Karpas-422 (cell line): ENCODE measurements at places on chromosomes 1 and 21. TPM values are rescaled to one million over a fixed set of nuclear protein-coding genes. Genes with fewer than 3 reads are reported as not detected.

DNA sequence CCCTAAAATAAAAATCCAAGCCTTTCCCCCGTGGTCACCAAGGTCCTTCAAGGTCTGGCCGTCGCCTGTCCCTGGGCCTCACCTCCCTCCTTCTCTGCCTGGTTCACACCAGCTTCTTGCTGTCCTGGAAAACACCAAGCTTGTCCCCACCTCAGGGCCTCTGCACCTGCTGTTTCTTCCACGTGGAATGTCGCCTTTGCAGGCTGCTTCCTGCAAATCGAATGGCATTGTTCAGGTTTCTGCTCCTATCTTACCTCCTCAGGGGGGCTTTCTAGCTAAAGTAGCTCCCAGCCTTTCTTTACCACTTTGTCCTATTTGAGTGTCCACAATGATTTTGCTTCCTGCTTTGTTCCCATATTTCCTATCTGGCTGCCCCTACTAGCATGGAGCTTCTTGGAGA, 3.3 kb upstream of the CASZ1 start:
- no peaks in the 10 kb centered on the region for H3K4me1 ChIP-seq
- no peak overlapping the region for H3K27ac ChIP-seq
- H3K27me3 ChIP-seq, result no peaks in the 10 kb centered on the region
- DNase-seq, result no peak

The BRDT gene
- total RNA-seq, result not detected in 2 replicates

DNA sequence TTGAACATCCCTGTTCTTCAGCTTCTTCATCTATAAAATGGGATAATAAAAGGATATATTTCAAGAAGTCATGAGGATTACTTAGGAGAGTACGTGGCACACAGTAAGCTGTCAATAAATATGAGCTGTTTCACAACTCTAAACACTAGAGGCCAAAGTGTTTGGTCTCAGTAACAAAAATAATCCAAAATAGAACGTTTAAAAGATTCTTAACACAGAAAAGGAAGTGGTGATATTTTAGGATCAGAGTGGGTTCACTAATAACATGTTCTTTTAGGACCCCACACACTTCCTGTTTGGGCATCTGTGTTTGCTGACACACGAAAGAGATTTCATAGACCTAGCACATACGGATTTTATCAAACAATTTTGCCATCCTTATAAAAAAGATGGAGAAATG, 32.9 kb downstream of the TNFSF18 start:
- no peak overlapping the region for H3K4me3 ChIP-seq
- H3K4me1 ChIP-seq, result peaks cover 13% of the 10 kb centered on the region
- DNase-seq, result no peak

DNA sequence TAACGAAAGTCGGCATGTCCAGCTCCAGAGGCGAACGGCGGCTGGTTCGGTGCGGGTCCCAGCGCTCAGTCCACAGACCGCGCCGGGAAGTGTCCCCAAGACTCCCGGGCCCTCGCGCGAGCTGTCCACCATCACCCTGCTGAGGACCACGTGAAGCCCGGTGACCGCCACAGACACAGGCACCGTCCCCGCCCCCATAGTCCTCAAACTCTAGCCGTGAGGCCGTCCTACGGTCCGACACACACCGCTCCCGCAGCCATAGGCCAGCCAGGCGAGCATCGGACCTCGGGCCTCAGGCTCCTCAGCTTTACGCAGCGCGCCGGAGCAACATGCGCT, 535 bp downstream of the SETD4 start:
- H3K27me3 ChIP-seq, result no peaks in the 10 kb centered on the region
- H3K4me3 ChIP-seq, result peak overlapping the region; percentile 98
- peaks cover 29% of the 10 kb centered on the region for H3K36me3 ChIP-seq
- DNase-seq, result no peak
- peaks cover 44% of the 10 kb centered on the region for H3K4me1 ChIP-seq
- H3K27ac ChIP-seq, result peak overlapping the region; percentile 81

The S100A2 gene
- total RNA-seq, result not detected in 2 replicates

The CLCA4 gene
- not detected in 2 replicates for total RNA-seq

- no peak overlapping the region for H3K27ac ChIP-seq
- no peak overlapping the region for H3K4me3 ChIP-seq
- no peaks in the 10 kb centered on the region for H3K4me1 ChIP-seq
Observed at GRCh38 chr1:9108056-9108665, 20.7 kb downstream of the GPR157 start.

DNA sequence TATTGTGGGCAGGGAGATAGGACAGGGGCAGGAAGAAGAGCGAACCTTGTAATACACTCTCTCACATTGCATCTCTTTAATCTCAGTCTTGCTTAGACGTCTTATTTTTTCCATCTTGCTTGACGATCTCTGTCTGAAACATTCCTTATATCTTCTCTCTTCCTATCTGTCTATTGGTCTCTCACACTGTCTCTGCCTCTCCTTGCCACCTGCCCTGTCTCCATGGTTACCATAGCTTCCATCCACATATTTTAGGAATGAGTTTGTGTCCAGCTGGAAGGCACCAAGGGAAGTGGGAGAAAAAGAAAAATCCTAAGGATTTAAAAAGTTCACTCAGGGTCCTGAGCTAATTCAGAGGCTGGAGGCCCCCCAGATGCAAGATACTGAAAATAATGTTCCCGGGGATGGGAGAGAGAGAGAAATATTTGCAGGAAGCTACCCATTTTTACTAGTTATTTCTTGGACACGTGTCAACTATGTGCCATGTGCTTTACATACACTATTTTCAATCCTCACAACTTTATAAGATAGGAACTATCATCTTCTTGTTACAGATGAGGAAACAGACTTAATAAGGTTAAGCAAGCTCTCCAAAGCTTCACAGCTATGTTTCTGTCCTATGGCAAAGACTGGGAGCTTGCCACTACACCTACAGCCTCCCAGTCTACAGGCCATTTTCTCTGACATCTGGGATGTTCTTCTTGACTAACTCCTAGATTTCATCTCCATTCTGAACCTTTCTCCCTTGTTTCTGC, 933 bp downstream of the ANKRD34A start:
- peaks cover 55% of the 10 kb centered on the region for H3K4me1 ChIP-seq
- H3K27ac ChIP-seq, result peak overlapping the region; percentile 92
- H3K4me3 ChIP-seq, result peak overlapping the region; percentile 77
- peak; percentile 70 for DNase-seq
- peaks cover 5% of the 10 kb centered on the region for H3K36me3 ChIP-seq

DNA sequence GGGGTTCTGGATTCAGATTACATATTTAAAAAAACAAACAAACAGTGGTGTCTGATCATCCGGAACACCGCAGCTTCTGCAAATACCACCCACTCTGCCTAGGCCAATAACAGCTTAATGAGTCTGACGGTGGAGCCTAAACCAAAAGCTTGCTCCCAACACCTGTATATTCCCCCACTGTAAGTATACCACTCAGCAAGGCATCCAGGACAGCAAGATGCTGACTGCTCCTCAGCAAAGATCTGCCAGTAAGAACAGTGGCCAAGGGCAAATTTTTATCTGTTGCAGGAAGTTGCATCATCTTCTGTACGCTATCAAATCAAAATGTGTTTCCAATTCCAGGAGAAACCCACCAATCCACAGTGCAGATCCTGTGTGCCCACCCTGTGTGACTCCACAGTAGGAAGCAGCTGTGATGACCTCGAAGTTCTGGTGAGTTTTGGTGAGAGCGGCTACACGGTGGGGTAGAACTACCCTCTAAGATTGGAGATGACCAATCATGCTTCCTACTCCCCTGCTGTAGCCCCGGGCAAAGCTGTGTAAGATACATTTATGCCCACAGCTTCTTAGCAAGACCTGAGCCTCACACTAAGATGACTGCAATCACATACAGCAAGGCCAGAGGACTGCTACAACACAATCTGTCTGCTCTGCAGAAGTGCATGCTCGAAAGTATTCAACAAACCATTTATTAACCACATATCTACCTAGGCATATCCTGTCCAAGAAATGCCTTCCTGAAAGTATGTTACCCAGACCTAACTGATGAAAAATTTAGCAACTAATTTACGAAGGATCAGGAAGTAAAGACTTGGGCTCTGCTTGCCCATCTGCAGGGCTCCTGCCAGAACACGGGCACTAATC, 30.5 kb downstream of the SIPA1L2 start:
- 0 out of 2 replicates have a peak, but pooled peaks cover 2% of the 10 kb centered on the region for H3K27me3 ChIP-seq
- H3K27ac ChIP-seq, result no peak overlapping the region
- H3K4me1 ChIP-seq, result no peaks in the 10 kb centered on the region
- no peaks in the 10 kb centered on the region for H3K36me3 ChIP-seq
- no peak overlapping the region for H3K4me3 ChIP-seq

The PLA2G2C gene
- total RNA-seq, result not detected in 2 replicates

The TMOD4 gene
- total RNA-seq, result 0.52 TPM in 1 of 2 replicates, not detected in the other

- peaks cover 65% of the 10 kb centered on the region for H3K4me1 ChIP-seq
- H3K27ac ChIP-seq, result peak overlapping the region; percentile 56
- peak; percentile 70 for DNase-seq
Observed at GRCh38 chr1:6785728-6786505, 663 bp downstream of the CAMTA1 start.

- no peak overlapping the region for H3K4me3 ChIP-seq
- H3K4me1 ChIP-seq, result no peaks in the 10 kb centered on the region
- peak; percentile 92 for DNase-seq
- H3K27ac ChIP-seq, result no peak overlapping the region
Observed at GRCh38 chr1:182143154-182143657, 81.7 kb upstream of the ZNF648 start.

GRCh38 chr1:95974586-95974985, 740.6 kb downstream of the RWDD3 start:
- DNase-seq, result no peak
- no peak overlapping the region for H3K27ac ChIP-seq
- H3K4me1 ChIP-seq, result no peaks in the 10 kb centered on the region
- H3K36me3 ChIP-seq, result no peaks in the 10 kb centered on the region

- no peak for DNase-seq
- peak overlapping the region; percentile 72 for H3K27ac ChIP-seq
- H3K4me1 ChIP-seq, result peaks cover 30% of the 10 kb centered on the region
- H3K36me3 ChIP-seq, result peaks cover 8% of the 10 kb centered on the region
- peak overlapping the region; percentile 90 for H3K4me3 ChIP-seq
Observed at GRCh38 chr1:161133220-161133740, 813 bp upstream of the DEDD start.

- H3K4me1 ChIP-seq, result no peaks in the 10 kb centered on the region
- H3K27me3 ChIP-seq, result no peaks in the 10 kb centered on the region
- peak; percentile 35 for DNase-seq
- H3K27ac ChIP-seq, result no peak overlapping the region
- no peak overlapping the region for H3K4me3 ChIP-seq
- no peaks in the 10 kb centered on the region for H3K36me3 ChIP-seq
Observed at GRCh38 chr1:227885135-227885647, 62.5 kb downstream of the WNT9A start.

DNA sequence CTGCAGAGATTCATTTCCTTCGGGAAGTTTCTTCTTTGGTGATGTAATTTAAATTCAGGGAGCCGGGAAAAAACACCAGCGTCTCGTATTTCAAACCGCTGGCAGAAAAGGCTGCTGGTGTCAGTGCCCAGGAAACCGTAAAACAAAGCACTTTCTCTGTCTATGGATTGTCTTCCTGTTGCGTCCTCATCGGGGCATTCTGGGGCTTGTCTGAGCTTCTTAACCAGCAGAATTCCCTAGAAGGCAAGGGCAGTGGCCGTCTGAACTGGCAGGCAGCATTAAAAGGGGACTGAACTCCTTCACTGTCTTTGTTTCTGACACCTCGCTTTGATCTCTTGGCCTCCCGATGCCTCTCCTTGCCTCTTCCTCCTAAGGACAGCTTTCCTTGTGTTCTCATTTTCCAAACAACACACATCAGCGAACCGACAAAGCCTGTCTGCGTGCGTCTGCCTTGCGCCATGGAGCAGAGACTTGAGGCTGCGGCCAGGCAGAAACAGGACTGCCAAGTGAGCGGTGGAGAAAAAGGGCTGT, 391.6 kb upstream of the VAMP3 start:
- no peaks in the 10 kb centered on the region for H3K27me3 ChIP-seq
- H3K27ac ChIP-seq, result no peak overlapping the region
- peaks cover 29% of the 10 kb centered on the region for H3K4me1 ChIP-seq
- no peaks in the 10 kb centered on the region for H3K36me3 ChIP-seq

DNA sequence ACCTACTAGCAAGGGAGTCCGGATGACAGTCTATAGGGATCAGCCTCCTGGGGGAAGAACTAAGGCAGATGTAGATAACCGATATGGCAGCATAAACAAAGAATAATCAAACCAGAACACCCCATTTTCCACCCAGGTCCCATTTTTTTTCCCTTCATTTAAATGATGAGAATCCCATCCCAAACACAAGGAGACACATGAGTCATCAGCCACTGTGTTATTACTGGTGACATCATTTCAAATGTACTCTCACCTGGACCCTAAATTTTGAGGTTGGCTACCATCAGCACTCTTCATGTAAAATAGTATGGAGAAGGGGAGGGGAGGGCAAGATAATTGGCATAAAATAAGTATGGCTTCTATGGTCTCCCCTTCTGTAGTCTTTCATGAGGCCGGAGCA, 108.9 kb upstream of the GUCA2B start:
- H3K4me1 ChIP-seq, result no peaks in the 10 kb centered on the region
- no peak overlapping the region for H3K27ac ChIP-seq
- H3K4me3 ChIP-seq, result no peak overlapping the region
- no peaks in the 10 kb centered on the region for H3K27me3 ChIP-seq

GRCh38 chr1:233005156-233005555, 54.7 kb downstream of the NTPCR start:
- no peak overlapping the region for H3K27ac ChIP-seq
- H3K27me3 ChIP-seq, result no peaks in the 10 kb centered on the region
- H3K36me3 ChIP-seq, result no peaks in the 10 kb centered on the region

DNA sequence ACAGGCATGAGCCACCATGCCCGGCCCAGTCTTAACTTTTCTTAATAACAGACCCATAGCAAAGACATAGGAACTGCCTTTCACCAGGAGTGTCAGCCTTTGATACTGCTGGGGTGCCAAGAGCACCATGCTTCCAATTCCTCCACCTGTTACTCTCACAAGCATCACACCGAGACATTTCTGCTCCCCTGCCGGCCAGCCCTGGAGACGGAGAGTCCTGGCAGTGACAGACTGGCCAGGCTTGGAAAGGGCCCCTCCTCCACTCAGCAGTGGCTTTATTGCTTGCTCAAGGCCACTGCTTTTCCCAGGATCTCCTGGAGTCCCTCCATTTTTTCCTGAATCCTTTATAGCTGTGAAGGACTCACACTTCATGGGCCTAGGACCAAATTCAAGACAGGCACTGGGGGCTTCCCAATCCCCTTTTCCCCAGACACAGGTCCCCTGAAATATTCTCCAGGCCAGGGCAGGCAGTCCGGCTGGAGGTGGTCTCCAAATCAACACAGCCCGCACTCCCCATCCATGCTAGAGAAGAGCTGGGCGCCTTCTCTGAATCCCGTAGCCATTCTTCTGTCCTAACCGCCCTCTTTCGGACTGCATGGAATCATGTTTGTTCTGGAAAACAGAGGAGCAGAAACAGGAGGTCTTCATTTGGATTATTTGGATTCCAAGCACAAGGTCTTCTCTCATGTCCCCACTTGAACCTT, 25.5 kb upstream of the PTPRF start:
- no peak overlapping the region for H3K27ac ChIP-seq
- H3K36me3 ChIP-seq, result no peaks in the 10 kb centered on the region
- H3K4me3 ChIP-seq, result no peak overlapping the region
- no peak for DNase-seq

The TMPRSS3 gene
- total RNA-seq, result not detected in 2 replicates

DNA sequence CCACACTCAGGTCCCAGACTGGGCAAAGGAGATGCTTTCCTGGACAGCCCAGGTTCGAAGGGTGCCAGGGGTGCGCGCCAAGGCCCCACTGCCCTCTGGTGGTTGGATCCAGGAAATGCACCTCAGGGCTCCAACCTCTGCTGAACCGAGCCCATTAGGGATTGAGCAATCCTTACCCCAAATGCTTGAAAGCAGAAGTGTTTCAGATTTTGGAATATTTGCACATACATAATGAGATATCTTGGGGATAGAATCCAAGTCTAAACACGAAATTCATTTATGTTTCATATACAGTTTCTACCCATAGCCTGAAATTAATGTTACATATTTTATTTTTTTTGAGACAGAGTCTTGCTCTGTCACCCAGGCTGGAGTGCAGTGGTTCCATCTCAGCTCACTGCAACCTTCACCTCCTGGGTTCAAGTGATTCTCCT, 57.4 kb downstream of the SLC9A1 start:
- H3K4me1 ChIP-seq, result peaks cover 42% of the 10 kb centered on the region
- DNase-seq, result peak; percentile 93
- H3K27ac ChIP-seq, result no peak overlapping the region
- H3K4me3 ChIP-seq, result no peak overlapping the region
- H3K36me3 ChIP-seq, result 0 out of 2 replicates have a peak, but pooled peaks cover 8% of the 10 kb centered on the region
